Hematopoietic multipotent progenitor cell treated with erythropoietin and hydrocortisone succinate and interleukin-3 and kit ligand, for 4 days (in vitro differentiated cells): ENCODE measurements at places on chromosomes 3 and 15.

GRCh38 chr3:15611018-15611417 is 9.5 kb downstream of the BTD start:
- DNase-seq = no peak

DNA sequence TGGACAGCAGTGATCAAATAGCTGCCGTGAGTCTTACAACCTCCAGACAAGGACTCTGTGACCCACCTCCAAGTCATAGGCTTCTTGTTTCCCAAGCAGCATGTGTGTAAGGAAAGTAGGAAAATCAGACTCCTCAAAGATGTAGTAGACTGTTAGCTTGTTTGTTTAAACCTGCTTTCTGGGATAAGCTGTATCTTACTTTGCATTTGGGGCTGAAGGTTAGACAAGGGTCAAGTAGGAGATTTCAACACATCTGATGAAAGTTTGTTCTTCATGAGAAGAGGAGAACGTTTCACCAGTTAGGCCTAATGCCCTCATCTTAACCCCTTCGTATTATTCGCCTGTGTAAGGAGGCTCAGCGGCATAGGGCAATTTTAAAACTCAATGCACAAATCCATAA is 756.4 kb upstream of the NR2F2 start:
- no peak for DNase-seq

DNA sequence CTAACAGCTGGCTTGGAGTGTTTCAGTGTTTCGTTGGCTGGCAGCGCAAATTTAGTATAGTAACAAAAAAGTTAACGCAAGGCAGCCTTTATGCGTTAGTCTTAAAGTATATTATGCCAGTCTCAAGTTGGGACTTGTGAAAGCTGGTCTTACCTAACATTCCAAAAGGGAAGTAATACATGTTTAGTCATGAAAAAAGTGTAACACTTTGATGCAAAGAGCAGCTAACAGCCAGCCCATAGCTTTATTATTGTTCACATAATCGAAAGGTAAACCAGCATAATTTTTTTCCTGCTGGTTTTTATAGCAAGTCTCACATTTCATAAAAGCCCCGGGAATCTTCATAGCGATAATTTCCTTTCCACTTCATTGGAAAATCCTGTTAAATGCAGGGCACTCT is 2.4 kb upstream of the GPR87 start:
- peak; percentile 48 for DNase-seq

GRCh38 chr15:37140531-37141058 is 40.2 kb upstream of the MEIS2 start:
- no peak for DNase-seq

DNA sequence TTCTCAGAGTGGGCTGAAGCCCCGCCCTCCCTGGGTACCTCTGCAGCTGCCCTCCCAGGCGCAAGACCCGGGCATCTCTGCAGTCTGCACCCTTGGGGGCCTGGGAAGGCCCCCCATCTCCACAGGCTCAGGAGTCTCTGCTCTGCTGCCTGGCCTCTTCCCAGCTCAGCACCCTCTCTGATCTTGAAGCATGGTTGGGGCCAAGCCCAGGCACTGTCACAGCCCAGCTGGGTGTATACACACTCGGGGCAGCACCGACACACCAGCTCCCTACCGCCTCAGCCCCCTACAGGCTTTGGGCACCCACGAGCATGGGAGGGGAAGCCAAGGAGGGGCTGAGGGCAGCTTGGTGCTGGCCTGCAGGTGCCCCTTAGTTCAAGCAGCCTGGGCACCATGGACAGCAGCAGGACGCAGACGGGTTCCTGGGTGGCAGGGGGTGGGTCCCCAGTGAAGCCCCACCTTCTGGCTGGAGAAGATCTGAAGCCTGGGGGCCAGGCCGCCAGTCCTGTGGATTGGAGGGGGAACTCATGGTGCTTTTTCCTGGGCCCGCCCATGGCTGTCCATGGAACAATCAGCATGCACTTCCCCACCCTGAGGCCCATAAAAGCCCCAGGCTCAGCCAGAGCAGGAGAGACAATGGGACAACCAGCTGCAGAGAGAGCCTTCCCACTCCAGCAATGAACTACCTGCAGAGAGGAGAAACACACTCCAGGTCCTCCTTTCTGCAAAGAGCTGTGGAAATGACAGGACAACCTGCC is 170.6 kb downstream of the TJP1 start:
- no peak for DNase-seq

GRCh38 chr3:32815841-32816438 is 1.9 kb upstream of the TRIM71 start:
- DNase-seq = no peak

GRCh38 chr3:31696009-31696297 is 163.2 kb downstream of the STT3B start:
- DNase-seq = peak; percentile 27

DNA sequence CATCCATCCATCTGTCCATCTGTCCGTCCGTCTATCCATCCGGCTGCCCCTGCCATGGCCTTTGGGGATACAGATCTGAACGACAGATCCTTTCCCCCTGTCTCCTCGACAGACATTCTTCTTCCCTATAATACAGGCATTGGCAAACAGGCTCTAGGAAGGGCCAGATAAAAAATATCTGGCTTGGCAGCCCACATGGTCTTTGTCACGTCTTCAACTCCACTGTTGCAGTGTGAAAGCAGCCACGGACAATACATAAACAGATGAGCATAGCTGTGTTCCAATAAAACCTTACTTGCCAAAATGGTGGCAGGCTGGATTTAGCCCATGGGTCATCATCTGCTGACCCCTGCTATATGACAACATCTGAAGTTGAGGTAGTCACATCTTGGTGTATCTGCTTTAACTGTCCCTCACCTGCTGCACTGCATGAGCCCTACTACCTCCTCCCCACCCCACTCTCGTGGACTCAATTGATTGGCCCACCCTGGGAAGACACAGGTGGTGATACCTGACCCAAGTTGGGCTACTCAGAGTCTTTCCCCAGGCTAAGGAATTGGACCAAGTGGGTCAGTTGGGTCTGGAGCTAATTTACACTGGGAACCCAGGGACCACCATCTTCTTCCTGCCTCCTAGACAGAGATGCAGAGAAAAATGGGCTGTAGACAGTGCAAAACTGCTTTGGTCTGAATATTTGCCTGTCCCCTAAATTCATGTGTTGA is 128.4 kb upstream of the SMAD3 start:
- DNase-seq = no peak

DNA sequence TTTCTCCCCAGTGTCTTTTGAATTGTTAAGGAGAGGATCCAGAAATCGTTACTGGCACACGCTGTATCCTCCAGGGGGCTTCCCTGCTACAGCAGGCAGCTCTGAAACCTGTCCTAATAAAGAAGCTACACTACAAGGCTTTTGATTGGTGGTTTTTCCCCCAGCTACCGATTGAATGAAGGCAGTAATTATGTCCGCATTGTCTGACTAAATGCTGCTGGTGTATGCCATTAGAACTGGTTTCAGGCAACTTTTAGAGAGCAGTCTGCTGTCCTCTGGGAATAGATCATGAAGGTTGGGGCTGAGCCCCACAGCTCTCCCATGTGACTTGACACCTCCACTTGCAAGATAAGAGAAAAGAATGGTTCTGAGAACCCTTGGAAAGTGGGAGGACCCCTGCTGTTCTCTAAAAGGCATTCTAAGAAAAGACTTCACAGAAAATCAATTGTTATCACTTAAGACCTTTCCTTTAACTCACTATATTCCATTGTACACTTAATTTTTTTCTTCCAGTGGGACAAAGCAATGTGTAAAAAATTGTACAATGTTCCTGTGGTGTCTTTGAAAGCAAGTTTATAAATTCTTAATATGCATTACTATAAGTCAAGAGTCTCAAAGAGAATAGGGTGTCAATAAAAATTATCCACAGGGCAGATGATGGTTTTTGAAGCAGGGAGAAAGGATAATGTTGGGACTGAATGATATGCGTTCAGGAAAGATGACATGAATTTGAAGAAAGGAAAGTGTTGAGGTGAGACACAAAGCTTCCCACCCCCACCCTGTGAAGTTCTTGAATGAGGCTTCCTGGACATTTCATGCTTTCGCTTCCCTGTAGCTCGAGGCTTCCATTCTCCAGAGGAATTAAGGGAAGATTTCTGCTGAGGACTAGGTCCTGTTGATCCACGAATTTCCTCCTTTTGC is 53.0 kb upstream of the DAZL start:
- peak; percentile 16 for DNase-seq

- no peak for DNase-seq
Measured at GRCh38 chr3:189316296-189317019, 144.7 kb downstream of the TPRG1 start.

- DNase-seq = peak; percentile 59
Measured at GRCh38 chr3:151538456-151539393, 77.9 kb upstream of the IGSF10 start.

- DNase-seq = no peak
Measured at GRCh38 chr3:116181159-116181558, 264.1 kb downstream of the LSAMP start.

- DNase-seq = no peak
Measured at GRCh38 chr15:70518201-70519003, 245.0 kb downstream of the UACA start.

DNA sequence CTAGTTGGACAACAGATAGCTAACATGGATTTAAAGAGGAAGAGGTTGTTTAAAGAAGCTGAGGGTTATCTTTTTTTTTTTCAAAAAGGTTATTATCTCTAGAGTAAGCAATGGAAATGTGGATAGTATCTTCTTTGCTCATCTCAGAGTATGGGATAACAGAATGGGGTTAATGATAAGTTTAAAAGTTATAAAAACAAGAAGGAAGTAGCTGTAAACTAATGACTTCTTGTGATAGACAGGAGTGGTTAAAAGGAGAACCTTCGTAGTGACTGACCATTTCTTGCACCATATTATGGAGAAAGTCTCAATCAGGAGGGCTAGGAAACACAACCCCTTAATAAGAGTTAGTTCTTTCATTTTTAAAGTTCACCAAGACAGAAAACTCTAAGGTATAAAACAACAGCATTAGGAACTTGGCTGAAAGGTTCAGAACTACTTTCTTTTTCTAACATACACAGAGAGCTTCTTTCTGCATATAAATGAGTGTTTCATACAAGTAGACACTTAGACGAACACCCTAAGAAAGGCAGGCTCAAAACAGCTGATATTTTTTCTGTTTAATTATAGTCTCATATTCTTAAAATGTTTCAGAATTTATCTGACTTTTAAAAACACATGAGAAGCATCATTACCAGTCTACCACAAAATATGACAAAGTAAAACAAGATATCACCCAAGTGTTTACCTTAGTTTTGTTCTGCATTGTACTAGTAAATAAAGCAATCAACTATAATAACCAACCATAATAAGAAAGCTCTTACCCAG is 140.0 kb downstream of the MEIS2 start:
- DNase-seq = peak; percentile 60

DNA sequence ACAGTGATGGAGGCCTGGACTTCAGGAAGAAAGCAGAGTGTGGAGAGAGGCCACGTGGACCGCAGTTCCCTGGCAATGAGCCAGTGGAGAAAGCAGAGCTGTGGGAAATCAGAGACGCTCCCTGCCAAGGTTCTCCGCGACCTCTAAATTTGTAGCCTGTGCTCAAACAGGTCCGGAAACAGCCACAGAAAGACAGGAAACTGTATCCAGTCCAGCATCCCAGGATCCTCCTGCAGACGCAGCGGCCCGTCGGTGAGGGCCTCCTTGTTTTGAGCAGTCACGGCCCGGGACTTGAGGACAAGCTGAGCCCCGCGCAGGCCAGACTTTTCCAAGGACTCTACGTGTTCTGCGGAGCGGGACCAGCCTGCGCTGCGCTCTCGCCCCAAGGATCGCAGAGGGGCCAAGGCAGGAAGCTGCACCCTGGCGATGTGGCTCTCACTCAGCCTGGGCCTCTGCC is 22.3 kb downstream of the RPSA start:
- DNase-seq = no peak

DNA sequence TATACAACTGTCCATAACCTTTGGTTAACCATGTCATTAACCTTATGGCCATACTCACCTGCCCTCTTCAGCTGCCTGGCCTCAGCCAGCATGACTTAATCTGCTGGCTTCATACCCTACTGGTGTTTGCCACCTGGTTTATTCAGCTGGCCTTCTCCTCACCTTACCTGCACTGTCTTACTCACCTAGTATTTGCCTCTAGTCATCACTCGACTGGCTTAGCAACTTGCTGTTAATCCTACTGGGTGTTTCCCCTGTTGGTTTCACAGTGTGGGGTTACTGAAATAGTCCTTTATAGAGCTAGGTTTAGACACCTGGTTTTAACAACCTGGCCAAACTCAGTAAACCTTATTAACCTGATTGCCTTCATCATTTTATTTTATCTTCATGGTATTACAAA is 96.4 kb downstream of the IL12A start:
- DNase-seq = no peak

- no peak for DNase-seq
Measured at GRCh38 chr3:62242831-62243509, 130.4 kb downstream of the FEZF2 start.

DNA sequence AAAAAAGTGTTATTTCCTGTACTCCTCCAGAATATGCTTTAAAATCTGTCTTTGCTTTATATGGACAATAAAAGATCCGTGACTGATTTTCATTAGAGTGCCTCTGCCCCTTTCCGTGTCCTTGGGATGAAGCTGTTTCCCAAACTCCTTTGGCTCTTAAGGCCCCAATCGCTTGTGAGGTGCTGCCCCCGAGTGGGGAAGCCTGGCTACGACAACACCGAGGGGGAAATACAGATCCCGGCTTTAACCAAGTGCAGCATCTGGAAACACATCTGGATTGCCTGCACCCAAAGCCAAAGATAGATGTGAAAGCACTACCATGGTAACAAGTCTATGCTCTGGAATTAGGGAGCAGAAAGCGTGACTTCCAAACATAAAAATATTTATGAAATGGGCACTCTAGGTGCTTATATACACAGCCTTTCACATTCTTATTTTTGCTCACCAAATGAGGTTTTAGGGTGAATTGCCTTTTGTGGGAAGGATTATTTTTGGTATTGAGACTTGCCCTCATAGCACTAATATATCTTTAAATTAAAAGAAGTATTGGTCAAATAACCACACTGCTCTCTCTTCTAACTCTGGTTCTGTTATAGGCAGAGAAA is 40.6 kb upstream of the ADCY5 start:
- DNase-seq = peak; percentile 71

DNA sequence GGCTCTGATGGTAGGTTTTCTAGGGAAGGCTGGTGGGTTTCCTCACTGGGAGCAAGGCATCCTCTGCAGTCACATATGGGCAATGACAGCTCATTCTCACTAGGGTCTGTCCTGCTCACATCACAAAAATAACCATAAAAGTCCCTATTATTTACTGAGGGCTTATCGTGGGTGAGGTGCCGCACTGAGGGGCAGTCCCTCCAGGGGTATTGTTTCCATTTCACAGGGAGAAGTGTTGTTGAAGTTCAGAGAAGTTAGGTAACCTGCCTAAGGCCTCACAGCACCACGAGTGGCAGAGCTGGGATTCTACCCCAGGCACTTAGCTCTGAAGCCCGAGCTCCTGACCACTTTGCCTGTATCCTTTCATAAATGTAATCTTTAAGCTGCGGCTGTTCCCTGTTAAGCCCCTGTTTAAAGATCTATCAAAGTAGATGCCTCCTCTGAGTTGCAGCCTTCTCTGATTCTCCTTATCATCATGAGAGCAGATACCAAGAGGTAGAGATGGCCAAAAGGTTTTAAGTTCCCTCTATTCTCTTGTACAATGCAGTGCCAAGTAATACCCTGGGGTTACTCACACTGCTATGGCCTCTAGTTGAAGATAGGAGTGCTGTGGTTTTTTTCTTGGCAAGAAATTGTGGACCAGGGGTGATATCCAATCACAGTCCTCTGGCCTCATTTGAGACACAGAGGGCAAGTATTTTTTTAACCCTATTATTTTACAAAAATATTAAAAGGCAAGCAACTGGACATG is 107.0 kb downstream of the RPLP1 start:
- peak; percentile 58 for DNase-seq

GRCh38 chr3:115254492-115255196 is 107.6 kb upstream of the ZBTB20 start:
- DNase-seq = no peak
